Stimulated activated CD4-positive, alpha-beta T cell treated with anti-CD3 and anti-CD28 coated beads, Interleukin-2, amount 100 ng/mL, for 24 hours (primary cell): ENCODE measurements at places on chromosomes 13 and 19.
A peak's percentile ranks its signal among the peaks of the same experiment; 100 is the strongest.

- no peak for DNase-seq
These were observed 406.0 kb downstream of the RFC3 start for GRCh38 chr13:34223984-34224383.

DNA sequence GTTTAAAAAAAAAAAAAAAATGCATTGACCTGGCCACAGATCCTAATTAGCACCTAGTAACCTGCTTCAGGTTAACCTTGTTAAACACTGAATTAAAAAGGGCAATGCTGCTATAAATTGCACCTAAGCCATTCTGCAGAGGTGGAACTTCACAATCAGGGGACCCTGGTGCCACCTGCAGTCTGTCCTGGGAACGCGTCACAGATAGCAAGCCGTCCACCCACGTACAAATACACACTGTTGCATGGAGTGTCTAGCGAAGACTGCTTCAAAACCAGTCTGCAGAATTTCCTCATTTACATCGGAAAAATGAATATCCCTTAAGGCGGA lies 169.3 kb downstream of the COL4A1 start:
- DNase-seq = peak; percentile 32

DNA sequence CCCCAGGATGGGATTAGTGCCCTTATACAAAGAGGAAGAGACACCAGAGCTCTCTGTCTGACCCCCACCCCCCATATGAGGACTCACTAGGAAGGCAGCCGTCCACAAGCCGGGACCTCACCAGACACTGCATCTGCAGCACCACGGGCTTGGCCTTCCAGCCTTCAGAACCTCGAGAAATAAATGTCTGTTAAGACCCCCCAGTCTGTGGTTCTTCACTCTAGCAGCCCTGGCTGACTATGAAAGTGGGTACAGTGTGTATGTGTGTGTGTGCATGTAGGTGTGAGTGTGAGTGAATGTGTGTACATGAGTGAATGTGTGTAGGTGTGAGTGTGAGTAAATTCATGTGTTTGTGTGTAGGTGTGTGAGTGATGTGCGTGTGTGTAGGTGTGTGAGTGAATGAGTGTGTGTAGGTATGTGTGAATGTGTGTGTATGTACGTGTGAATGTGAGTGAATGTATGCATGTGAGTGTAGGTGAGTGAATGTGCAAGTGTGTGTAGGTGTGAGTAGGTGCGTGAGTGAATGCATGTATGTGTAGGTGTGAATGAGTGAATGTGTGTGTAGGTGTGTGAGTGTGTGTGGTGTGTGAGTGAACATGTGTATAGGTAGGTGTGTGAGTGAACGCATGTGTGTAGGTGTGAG lies 201.6 kb upstream of the ZNF536 start:
- DNase-seq = no peak

DNA sequence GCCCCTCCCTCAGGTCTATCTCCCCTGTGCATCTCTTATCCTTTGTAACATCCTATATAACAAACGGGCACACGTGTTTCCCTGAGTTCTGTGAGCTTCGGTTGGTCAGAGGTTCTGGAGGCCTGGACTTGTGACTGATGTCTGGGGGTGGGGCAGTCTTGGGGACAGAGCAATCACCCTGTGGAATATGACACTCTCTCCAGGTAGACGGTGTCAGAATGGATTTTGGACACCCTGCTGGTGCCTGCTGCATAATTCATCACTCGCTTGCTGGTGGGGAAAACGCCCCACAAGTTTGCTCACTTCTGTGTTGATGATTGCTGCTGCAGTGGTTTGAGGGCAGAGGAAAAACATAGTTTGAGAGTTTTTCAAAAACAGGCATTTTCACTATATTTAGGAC lies 223.2 kb downstream of the UQCRFS1 start:
- DNase-seq = no peak

GRCh38 chr13:33193428-33193974 lies 92.1 kb downstream of the STARD13 start:
- DNase-seq = no peak

- DNase-seq = no peak
These were observed 770.1 kb upstream of the PCDH20 start for GRCh38 chr13:62185631-62186255.

- no peak for DNase-seq
These were observed 18.2 kb upstream of the UBAC2 start for GRCh38 chr13:99182439-99182838.

- DNase-seq = peak; percentile 50
These were observed 997 bp upstream of the KCNN4 start for GRCh38 chr19:43781630-43782310.

DNA sequence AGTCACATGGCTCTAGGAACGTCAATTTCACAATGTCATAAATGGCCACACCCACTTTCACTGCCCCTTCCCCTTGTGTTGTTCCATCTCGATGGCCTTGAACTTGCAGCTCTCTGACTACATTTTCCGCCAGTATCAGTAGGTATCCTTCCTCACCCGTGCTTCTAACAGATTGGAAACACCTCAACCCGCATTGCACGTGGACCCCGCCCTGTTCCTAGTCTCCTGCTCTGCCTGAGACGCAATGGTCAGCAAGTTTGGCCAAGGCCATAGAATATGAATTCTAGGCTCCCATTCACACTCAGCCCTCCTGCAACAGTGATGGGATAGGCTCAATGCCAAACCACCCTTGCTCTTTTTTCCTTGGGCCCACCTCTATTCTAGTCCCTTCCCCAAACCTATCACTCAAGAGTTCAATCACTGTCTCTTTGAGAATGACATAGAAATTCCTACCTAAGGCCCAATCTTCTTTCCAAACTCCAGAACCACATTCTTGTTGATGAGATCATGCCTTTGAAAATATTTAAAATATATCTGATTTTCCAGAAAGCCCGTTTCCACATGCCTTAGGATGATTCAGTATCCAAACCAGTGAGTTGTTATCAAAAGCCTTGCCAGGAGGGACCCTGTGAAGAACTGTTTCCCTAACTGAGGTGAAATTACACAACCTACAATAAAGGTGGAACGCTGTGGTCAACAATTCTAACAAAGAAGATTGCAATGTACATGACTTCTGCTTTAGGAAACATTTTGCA lies 334.6 kb downstream of the MYO16 start:
- no peak for DNase-seq

GRCh38 chr13:50128428-50128931 lies 113.2 kb downstream of the KCNRG start:
- DNase-seq = no peak

GRCh38 chr13:73520566-73521289 lies 461.9 kb downstream of the KLF5 start:
- DNase-seq = no peak

GRCh38 chr13:43405457-43405856 lies 381.3 kb downstream of the ENOX1 start:
- DNase-seq = no peak

DNA sequence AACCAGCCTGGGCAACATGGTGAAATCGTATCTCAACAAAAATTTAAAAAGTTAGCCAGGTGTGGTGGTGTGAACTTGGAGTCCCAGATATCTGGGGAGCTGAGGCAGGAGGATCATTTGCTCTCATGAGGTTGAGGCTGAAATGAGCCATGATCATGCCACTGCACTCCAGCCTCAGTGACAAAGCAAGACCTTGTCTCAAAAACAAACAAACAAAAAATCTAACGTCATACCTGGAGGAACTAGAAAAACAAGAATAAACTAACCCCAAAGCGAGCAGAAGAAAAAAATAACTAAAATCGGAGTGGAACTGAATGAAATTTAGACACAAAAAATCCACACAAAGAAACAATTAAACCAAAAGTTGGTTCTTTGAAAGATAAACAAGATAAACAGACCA lies 1885.1 kb downstream of the OLFM4 start:
- no peak for DNase-seq

- DNase-seq = no peak
These were observed 2.0 kb downstream of the FBL start for GRCh38 chr19:39843919-39844793.

DNA sequence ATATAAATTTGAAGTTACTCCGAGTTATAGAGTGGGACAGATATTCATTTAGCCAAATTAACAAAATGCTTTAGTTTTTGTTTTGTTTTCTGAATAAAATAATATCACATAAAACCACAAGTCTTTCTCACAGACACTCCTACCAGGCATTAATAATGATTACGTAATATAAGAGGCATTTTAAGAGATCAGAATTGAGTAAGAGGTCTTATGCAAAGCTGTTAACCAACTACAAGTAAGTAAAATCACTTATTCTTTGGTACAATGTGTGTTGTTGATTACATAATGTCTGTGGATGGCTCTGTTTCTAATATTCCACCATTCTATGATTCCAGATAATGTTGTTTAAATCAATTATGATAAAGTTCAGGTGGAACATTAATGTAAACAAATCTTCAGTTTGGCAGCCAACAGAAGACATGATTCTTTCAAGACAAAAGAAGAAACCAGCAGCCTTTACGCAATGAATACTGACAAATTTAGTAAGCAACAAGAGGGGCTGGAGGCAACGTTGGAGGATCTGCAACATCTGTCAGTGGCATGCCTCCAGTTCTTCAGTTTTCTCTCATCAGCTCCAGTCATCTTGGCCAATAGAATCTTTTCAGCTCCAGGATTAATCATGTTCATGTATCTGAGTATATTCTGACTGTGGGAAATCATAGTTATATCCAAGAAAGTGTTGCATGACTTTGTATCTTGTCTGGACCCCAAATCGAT lies 403.8 kb downstream of the SLITRK5 start:
- no peak for DNase-seq

GRCh38 chr13:113917096-113917495 lies 53.2 kb upstream of the GAS6 start:
- DNase-seq = peak; percentile 16

DNA sequence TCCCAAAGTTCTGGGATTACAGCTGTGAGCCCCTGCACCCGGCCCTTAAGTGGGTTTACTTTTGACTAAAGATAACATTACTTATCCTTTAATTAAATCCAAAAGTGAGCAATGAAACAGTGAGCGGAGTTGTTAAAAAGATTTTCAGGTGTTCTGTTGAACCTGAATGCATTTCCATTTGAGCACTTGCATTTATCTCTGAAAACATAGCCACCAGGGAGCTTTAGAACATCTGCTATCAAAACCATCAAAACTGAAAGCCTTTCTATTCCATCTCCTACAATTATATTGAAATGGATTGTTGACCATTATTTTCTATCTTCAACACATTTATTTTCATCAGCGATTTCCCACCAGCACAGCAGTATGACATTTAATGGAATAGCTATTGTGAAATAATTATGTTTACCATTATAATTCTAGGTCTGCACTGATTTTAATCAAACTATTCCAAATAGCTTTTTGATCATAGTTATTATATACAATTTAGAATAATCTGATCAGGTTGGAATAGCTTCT lies 269.0 kb downstream of the FGF14 start:
- DNase-seq = no peak

GRCh38 chr13:110965038-110965754 lies 50.3 kb upstream of the ANKRD10 start:
- no peak for DNase-seq

DNA sequence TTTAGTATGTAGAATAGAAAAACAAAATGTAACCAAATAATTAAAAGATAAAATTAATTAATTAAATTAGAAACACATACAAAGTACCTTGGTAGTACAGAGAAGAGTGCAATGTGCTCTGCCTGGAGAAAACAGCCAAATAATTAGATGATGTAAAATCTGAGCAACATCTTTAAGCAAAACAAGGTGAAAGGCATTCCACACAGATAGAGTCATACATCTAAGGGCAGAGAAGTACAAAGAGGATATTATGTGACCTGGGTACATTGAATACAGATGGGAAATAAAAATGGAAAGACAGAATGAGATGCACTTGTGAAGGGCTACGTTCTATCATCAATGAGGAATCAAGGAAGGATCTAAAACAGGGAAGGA lies 25.2 kb upstream of the FNDC3A start:
- DNase-seq = no peak

DNA sequence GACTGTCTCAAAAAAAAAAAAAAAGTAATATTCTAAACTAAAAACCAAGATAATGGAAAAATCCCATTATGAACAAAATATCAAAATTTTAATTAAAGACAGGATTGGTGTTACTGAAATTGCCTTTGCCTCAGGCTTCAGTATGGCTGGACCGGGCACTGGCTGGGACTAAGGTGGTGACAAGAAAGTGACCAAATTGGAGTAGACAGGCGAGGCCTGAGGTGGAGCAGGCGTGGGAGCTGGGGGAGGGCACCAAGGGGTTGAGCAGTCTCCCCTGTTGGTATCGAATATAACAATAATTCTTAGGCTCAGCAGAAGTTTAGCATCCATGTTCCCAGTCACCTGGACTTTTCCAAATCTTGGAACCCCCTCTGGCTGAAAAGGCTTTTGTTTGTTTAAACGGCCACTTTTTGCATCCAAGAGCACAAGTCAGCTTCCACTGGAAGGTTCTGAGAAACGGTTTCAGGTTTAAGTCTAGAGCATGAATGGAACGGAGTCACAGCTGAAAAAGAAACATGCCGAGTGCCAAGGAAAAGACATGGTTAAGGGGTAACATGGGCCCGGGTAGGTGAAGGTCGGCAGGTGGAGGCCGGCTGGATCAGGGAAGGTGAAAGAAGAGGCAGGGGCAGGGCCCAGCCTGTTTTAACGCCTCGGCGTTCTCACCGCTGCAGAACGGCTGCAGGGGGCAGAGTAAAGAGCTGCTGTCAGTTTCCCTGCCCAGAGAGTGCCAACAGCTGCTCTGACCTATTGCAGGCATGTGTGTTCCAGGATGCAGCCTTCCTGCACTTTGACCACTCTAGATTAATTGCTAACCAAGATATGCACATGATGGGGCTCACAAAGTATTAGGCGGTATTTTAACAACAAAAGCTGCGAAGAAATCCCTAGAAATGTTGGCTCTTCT lies 104.4 kb downstream of the TM9SF2 start:
- peak; percentile 43 for DNase-seq

DNA sequence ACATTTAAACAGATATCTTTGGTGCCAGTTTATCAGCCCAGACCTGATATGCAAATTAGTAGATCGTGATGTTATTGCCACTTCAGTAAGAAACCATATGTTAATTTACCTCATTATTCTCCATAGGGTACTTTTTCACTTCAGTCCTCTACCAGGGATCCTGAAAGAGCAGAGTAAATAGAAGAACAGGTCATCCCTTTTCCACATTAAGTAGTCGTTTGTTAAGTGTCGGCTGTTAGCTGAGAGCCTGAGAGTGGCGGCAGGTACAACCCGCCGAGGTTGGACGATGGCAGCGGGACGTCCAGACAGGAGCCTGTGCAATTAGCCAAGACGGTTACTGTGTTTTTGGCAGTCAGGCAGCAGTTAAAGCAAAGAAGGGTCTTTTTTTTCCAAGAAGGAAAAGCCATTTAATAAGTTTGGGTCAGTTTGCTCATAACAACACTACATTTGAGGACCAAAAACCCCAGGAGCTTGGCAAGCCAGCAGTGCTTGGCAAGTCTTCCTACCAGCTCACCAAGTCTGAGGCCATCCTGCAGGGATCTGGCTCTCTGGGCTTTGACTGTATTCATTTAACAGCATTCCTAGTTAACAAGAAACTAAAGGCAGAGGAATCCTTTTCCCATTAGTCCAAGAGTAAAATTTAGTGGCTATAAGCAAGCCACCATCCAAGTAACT lies 231.8 kb downstream of the SHISA2 start:
- no peak for DNase-seq
